NCI-H187 (cell line): ENCODE measurements at places on chromosomes 2 and 18.
A peak's percentile ranks its signal among the peaks of the same experiment; 100 is the strongest.

DNA sequence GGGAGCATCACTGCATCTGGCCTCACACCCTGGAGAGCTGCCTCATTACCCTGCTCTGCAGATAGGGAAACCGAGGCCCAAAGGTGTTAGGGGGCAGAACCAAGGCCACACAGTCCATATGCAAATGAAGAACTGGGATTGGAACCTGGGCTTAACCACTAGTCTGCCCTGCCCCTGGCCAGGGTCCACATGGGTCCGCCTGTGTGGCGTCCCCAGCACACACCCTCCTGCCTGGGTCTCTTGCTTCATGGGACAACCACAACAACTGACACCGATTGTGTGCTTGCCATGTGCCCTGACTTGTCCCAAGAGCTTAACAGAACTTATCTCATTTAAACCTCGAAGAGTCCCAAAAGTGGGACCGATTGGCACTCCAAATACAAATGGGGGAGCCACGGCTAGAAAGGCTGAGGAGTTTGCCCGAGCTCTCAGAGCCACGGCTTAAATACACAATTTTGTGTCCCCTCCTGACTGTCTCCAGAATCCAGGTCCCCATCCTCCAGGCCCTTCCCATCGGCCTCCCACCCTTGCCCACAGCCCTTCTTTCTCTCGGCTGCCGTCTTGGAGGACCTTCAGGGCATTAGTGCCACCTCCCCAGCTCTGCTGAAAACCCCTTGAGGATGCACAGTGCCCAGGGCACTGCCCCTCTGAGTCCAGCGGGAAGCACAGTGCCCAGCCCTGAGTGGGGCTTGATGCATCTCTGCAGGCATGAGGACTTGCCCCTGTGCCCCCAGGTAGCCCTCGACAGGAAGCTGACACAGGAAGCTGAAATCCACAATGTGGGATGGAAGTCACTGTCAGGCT is 5.8 kb upstream of the DUSP2 start:
- no peak for DNase-seq

GRCh38 chr2:2743164-2743571 is 412.1 kb upstream of the MYT1L start:
- DNase-seq = no peak

- DNase-seq = no peak
Observed at GRCh38 chr2:187266147-187266546, 181.9 kb downstream of the CALCRL start.

DNA sequence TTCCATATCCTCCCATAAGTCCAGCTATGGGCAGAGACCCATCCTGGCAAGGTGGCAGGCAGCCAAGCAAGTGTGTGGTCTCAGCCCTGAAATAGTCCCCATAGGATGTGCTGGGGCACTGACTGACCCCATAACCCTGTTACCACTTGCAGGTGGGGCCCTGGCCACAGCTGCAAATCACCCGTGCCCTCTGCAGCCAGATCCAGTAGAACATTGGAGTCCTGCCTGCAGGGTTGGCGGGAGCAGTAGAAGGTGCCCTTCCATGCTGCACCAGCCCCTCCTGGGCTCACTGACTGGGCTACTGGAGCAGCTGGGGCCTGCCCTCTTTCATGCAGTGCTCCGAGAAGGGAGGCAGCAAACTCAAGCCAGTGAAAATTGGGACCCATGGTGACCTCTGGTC is 112.6 kb upstream of the MCFD2 start:
- DNase-seq = no peak

GRCh38 chr2:239598011-239598731 is 197.4 kb upstream of the HDAC4 start:
- no peak for DNase-seq

GRCh38 chr2:120275617-120276400 is 23.2 kb downstream of the RALB start:
- DNase-seq = no peak

DNA sequence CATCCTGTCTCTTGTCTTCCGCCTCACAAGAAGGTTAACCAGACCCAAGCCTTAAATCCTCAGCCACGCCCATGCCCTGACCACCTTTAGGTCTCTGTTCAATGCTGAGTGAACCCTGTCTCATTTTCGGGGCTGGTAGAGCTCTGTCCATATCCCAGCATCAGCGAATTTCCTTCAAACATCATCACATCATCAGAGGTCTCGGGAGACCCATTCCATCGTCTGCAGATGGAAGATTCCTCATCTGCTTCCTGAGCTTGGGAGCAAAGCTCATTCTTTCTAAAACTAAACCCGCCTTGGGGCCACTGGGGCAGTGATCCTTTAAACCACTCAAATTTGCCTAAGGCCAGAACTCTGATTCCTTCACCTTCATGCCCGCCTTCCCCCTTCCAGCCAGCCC is 173.7 kb downstream of the TTC32 start:
- no peak for DNase-seq

DNA sequence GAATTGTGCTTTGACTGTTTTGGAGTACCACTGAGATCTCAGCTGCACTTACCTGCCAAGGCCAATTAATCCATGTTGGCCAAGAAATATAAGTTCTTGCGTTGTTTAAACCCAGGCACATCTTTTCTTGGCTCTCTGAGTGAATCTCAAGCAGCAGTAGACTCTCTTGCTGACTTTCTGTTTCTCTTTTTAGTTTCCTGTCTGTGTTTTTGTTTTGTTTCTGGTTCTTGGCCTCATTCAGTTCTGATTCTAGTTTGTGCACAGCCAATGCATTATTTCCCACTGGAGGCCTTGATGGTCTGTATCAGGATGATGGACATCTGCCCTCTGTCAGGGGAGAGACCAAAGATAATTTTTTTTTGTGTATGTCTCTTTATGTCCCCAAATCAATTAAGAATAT is 379.4 kb downstream of the CDH2 start:
- DNase-seq = no peak

GRCh38 chr2:9110346-9110884 is 96.2 kb upstream of the ASAP2 start:
- DNase-seq = no peak

- DNase-seq = peak; percentile 93
Observed at GRCh38 chr2:25305775-25306174, 36.0 kb downstream of the DNMT3A start.
